ENCODE measurements at places on chromosomes 2 and 18.

GRCh38 chr2:85506768-85507181 lies 32.2 kb upstream of the MAT2A start:
- no peak for DNase-seq

DNA sequence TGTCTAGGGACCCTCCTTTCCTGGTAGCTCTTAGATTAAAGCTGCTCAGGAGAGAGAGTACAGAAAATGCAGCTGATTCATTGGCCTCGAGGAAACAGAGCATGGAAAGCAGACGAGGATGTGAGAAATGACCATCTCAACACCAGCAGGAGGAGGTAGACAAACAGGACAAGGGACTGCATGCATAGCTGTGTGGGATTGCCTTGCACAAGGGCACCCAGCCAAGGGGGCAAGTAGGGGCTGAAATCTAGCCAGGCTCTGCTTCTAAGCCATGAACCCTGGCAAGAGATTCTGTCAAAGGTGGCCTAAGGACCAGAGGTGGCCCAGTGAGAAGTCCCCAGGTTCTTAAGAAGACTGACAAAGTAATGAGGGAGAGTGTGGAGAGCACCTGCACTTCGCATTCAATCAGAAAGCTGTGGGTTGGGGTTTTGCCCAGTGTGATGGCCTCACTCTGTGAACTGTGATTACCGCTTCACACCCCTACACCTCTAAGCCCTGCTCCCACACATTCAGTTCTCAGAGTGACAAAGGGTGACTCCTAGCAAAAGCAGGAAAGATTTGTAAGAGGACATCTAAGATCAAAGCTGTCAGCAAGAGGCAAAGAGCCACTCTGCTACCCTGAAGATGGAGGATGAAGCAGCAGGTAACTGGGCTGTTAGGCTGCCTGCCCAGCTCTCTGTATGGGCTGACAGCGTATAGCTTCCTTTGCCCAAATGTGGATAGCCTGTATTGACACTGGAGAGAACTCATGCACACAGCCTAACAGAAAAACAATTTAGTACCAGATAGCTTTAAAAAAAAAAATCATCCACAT lies 151.3 kb upstream of the PELI1 start:
- no peak for DNase-seq

- no peak for DNase-seq
Measured at GRCh38 chr2:77831471-77831870, 309.3 kb upstream of the LRRTM4 start.

GRCh38 chr18:52334896-52335295 lies 5.1 kb upstream of the DCC start:
- no peak for DNase-seq

- DNase-seq, result no peak
Measured at GRCh38 chr2:105812180-105813044, 67.7 kb downstream of the NCK2 start.

- DNase-seq, result no peak
Measured at GRCh38 chr2:229475778-229476177, 204.7 kb upstream of the PID1 start.

- DNase-seq, result no peak
Measured at GRCh38 chr2:55365303-55365702, 54.4 kb downstream of the CCDC88A start.

DNA sequence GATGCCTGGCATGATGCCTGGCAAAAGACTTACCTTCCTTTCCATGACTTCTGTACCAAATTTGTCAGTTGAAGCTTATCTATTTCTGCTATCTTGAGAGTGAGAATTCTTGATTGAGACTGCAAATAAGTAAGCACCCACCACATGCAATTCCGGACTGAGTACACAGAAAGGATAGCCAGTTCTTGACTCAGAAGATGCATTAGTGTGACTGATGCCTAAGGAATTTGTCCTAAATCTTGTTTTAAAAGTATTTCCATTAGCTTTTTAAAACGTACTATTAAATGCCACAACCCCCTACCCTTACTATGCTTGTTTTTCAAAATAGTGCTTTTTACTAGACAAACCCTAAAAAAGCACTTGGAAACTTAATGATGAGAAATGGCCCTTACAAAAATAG lies 545 bp downstream of the MPP4 start:
- DNase-seq, result peak; percentile 80

- no peak for DNase-seq
Measured at GRCh38 chr2:27356056-27356381, 545 bp downstream of the GTF3C2 start.

DNA sequence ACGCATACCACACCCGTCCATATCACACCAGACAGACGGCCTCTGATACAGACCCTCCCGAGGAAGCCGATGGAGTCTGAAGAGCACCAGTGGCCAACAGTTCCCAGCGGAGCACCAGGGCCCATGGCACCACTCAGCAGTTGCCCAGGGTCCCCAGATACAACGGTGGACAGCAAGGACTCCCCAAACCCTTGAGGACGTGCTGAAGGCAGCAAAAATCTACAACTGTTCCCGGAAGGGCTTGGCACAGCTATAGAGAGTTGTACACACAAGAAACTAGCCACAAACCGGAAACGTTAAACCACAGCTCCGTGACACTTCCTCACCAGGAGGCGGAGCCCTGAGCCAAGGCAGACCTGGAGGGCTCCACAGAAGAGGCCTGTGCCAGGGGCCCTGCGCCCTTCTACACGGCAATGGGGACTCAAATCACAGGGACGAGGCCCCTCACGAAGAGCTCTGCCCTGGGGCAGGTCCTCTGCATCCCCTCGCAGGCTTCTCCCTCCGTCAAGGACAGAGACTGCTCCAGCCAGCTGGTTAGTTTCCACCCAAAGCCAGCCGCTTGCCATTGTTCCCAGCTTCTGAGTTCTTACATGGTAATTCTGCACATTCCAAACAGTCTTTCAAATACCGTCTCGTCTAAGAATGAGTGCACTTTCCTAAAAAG lies 133.4 kb downstream of the HDAC4 start:
- no peak for DNase-seq

- no peak for DNase-seq
Measured at GRCh38 chr2:186717320-186718007, 23.6 kb downstream of the FAM171B start.

DNA sequence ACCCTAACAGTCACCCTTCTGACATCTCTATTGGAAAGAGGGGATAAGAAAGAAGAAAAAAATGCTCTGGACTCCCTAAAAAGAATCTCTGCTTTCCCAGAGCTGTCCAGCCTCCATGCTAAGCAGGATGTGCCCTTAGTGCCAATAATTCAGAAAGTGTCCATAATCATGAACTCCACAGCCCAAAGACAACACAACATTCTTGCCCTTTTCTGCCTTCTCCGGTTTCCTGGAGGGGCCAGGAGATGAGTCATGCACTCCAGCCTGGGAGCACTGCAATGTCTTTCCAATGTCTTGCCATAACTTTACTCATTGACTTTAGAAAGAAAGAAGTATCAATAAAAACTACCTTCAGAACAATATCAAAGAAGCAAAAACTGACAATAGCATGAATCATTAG lies 44.0 kb downstream of the KLF7 start:
- DNase-seq, result peak; percentile 78

DNA sequence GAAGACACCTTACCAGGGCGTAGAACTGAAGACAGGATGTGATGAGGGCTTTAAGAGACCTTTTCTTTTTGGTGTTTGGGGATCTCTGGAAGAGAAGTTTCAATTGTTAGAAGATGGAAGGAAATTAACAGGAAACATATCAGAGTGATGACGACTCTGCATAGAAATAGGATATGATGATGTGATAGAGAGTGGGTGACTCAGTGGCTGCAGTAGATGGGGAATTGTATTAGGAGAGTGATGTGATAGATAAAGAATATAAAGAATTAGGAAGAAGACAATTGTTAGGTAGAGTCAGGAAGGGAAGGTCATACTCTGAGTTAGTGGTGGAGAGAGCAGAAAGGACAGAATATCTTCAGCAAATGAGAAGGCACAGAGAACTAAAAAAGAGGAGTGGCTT lies 593.9 kb downstream of the NYAP2 start:
- DNase-seq, result peak; percentile 55

DNA sequence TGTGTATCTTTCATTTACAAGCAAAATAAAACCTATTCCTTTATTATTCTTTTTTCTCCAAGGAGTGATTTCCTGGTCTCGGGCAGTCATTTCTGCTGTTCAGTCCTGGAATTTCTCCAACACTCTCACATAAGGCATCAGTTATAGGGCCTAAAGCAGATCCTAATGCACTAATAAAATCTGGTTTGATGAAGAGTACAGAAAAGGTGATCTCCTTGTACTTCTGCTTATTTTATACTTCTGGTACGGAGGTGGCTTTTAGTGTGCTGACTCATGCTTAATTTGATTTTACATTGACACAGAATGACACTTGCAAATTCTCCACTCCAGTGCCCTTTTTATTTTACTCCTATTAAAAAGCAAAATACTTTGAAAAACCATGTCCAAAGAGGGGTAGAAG lies 157.4 kb downstream of the DOK6 start:
- no peak for DNase-seq

DNA sequence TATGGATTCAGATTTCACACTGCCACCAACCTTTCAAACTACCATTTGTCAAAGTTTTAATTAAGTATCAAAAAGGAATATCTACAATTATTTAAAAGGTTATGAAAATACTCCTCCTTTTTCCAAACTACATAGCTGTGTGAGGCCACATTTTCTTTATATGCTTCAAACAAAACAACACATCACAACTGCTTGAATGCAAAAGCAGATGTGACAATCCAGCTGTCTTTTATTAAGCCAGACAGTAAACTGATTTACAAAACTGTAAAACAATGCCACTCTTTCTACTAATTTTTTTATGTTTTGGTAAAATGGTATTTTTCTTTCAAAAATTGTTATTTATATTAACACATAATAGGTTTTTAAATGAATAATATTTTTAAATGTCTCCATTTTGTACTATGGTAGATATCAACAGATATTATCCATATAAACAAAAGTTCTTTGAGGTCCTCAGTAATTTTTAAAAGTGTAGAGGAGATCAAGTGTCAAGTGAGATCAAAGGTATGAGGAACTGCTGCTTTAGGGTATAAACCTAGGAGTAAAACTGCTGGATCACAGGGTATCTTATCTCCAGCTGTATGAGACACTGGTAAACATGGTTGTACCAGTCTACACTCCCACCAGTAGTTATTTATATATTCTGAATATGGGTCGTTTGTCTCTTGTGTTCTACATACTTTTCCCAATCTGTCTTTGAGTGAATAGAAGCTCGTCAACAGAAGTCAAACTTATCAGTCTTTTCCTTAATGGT lies 68.8 kb upstream of the SERTAD2 start:
- DNase-seq, result no peak

GRCh38 chr2:17976871-17977746 lies 98.6 kb downstream of the KCNS3 start:
- DNase-seq, result peak; percentile 96

DNA sequence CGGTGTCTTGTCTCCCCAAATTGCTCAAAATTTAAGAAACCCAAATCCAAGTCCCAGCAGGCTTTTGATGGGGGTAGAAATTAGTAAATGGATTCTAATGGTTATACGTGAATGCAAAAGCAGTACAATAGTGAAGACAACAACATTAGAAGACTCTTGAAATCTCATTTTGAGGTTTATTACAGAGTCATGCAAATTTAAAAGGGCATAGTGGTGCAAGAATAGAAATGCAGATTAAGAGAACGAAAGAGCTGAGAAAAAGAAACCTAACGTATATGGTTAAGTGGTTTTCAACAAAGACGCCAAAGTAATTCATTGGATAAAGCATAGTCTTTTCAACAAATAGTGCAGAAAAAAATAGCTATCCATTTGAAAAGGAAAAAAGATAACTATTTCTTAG lies 33.2 kb upstream of the CXXC1 start:
- no peak for DNase-seq

DNA sequence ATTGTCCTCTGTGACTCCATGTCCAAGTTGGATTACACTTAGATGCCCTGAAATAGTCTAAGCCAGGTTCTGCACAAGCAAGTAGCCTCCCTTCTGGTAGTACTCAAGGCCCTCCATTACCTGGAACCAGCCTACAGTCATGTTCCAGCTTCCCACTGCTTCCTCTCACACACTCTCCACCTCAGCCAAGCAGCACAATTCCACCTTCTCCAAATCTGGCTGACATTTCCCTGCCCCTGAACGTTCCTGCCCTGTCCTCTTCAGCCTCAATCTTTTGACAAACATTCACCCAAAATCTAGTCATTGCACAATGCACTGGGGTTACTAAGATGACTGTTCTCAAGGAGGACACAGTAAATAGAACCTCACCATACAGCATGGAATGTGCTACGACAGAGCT lies 95.3 kb upstream of the KLHL29 start:
- DNase-seq, result no peak

DNA sequence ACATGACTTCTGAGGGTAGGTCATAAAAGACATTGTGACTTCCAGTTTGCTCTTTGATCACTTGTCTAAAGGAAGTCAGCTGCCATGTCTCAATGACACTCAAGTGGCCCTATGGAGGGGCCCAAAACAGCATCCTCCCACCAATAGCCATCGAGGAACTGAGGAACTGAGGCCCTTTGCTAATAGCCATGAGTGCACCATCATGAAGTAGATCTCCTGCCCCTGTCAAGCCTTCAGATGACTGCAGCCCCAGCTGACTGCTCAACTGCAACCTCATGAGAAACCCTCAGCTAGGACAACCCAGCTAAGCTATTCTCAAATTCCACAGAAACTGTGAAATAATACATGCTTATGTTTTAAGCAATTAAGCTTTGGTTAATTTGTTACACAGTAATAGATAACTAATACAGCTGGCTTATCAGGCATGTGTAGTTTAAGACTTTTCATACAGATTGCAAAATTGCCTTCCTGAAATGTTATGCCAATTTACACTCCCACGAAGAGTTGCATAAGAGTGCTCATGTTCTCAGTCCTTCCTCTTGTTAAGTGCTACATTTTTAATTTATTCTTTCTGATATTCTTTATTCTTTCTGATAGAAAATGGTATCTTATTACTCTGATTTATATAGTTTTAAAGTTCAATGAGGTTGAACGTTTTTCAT lies 105.6 kb upstream of the NDUFV2 start:
- DNase-seq, result no peak

DNA sequence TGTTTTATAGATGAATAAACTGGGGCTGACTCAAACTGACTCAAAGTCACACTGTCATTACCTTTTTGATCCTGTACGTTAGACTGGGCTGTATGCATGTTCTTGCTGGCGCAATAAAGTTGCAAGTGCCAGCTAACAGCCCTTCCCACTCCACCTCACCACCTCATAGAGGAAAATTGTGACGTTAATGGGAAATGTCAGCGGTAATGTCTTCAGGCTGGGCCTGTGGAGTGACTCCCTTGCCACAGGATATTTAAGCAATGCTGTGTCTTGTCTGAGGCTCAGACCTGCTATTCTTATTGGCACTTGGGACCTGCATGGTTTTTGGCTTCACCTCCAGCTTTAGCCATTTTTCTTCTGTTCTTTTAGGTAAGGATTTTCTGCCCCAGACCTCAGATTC lies 25.2 kb upstream of the CASP10 start:
- no peak for DNase-seq

DNA sequence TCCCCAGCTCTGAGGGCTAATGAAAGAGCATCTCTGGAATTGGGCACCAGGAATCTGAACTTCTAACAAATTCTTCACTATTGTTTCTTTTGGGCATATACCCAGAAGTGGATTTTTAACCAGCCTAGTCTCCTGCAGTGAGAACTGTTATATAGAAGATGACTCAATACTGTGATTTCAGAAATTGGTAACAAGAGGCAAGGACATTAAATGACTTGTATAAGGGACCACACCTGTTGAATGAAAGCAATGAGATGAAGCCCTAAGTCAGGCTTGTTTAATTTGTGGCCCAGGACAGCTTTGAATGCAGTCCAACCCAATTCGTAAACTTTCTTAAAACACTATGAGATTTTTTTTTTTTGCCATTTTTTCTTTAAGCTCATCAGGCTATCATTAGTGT lies 57.9 kb downstream of the EPC2 start:
- DNase-seq, result no peak

- DNase-seq, result no peak
Measured at GRCh38 chr2:30425326-30425725, 21.7 kb upstream of the LCLAT1 start.
